ENCODE measurements at places on chromosomes 16 and 17.

DNA sequence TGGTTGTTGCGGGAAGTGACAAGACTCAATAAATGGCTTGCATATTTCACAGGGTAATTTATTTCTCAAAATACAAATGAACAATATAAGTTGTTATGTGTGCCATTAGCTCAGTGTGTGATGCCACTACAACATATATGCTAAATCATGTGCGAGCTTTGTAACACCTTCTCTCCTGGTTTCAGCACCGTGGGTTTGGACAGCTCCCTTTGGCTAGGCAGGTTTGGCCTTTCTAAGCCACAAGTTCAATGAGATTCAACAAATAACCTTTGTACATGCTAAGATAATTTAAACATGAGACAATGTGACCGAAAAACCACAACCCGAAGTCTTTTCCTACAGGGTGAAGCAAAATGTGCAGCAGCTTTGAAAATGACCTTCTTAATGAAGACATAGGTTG lies 563.9 kb downstream of the TMEM114 start:
- DNase-seq, result no peak

- no peak for DNase-seq
These were observed 3.0 kb upstream of the ITGAX start for GRCh38 chr16:31351942-31352325.

DNA sequence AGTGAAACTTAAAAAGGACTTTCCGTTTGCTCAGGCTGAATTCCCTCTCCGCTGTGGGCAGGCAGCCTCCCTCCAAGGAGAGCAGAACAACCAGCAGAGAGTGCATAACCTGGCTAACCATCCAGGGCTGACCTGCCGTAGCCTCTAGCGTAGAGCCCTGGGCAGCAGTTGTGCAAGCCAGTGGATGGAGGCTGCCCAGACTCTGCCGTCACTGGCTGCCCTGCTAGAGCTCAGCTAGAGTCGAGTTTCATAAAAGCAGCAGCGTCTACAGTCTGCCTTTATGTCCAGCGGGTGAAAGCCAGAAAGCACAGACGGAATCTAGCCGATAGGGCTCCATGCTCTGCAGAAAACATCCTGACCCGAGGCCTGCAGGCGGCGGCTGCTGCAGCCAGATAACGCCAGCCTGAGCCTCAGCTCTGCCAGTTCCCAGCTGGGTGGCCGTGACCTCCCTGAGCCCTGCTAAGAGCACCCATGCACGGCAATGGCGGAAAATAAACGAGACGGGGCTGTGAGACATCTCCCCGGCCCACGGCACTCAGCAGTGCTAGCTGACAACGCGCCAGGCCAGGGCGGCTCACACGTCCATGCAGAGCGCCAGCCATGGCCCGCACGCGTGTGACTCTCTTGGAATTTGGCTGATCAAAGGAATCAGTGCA lies 231.3 kb downstream of the ENGASE start:
- DNase-seq, result no peak

- DNase-seq, result no peak
These were observed 32.5 kb upstream of the ARHGAP44 start for GRCh38 chr17:12756786-12757185.

DNA sequence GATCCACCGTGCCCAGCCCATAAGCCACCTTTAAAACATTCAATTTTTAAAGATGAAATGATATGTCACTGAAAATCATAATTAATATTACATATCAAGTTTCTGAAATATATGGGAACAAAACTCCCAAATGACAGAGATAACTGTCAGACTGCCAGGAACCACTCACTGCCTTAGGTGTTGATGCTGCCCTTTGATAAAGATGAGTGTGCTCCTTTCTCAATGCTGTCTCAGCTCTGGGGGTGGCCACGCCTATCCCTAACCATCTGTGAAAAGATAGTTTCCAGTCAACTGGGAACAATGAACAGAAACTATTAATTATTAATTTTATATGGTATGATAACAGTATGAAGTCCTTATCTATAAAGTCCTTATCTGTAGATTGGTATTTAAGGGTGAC lies 177.7 kb downstream of the MYO1D start:
- no peak for DNase-seq

DNA sequence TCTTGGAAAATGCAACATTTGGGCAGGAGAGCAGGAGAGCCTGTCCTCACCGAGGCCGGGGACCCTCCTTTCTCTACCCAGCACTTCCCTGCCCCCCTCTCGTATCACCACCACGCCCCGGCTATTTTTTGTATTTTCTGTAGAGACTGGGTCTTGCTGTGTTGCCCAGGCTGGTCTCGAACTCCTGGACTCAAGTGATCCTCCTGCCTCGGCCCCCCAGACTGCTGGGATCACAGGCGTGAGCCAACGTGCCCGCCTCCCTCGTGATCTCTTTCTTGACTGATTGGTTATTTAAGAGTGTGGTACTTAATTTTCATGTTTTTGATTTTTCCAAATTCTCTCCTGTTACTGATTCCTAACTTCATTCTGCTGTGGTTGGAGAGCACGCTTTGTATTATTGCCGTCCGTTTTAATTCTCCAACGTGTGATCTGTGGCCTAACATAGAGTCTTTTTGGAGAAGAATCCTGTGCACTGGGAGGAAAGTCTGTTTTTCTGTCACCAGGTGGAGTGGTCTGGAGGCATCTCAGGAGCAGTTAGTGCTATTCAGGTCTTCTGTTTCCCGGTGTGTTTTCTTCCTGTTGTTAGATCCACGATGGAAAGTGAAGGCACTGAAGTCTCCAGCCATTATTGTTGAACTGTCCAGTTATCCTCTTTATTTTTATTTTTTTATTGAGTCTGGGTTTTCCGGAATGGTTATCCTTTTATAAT lies 40.4 kb downstream of the ZNF778 start:
- no peak for DNase-seq

GRCh38 chr17:59786536-59787319 lies 79.3 kb downstream of the VMP1 start:
- no peak for DNase-seq

- DNase-seq, result no peak
These were observed 162.6 kb downstream of the CA10 start for GRCh38 chr17:51995797-51996403.

DNA sequence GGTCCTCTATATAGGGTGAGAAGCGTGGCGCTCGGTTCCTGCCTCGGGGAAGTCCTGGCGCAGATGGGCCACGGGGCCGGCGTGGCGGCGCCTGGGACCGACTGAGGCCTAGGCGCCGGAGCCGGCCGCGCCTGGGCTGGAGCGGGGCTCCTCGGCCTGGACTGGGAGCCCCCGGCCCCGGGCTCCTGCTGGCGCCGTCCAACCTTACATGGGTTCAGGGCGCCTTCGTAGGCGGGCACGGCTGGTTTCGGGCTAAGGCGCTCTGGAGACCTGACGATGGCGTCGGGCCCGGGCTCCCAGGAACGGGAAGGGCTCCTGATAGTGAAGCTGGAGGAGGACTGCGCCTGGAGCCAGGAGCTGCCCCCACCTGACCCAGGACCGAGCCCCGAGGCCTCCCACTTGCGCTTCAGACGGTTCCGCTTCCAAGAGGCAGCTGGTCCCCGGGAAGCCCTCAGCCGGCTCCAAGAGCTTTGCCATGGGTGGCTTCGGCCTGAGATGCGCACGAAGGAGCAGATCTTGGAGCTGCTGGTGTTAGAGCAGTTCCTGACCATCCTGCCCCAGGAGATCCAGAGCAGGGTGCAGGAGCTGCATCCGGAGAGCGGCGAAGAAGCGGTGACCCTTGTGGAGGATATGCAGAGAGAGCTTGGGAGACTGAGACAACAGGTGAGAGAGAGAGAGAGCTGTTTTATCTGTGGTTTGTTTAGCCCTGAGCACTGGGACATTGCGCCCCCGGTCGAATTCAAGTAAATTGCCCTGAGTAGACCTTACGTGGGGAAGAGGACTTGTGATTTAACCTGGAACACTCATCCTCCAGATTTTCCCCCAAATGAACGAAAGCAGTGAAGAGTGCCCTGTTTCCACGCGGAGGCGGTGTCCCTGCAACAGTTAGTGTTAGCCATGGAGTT lies 504 bp downstream of the ZNF263 start:
- DNase-seq, result no peak

GRCh38 chr17:76492123-76492988 lies 8.9 kb downstream of the RHBDF2 start:
- no peak for DNase-seq

DNA sequence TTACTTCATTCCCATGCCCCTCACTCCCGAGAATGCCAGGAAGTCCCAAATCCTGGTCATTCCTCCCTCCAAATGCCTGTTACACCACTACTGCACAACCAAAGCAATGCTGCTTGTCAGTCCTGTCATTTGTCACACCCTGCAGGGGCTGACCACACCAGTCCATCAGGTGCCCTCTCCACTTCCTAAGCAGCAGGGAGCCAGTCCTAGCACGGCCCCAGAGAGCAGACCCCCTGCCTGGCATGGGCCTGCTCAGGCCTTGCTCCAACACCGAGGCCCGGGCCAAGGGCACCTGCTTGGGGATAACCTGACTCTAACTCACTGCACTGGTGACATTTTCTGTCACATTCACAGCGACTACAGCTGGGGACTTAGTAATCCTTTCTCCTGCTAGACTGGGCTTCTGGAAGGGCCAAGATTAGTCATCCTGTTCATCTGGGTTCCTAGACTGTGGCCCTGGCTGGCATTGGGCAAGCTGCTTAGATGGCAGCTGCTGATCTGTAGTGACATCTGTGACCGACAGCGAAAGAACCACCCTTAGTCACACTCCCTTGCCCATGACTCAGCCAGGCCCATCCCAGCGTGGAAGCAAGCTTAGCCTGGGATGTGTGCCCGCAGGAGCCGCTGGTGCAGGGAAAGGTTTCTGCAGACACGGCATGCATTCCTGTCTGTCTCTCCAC lies 5.4 kb downstream of the ALYREF start:
- no peak for DNase-seq

DNA sequence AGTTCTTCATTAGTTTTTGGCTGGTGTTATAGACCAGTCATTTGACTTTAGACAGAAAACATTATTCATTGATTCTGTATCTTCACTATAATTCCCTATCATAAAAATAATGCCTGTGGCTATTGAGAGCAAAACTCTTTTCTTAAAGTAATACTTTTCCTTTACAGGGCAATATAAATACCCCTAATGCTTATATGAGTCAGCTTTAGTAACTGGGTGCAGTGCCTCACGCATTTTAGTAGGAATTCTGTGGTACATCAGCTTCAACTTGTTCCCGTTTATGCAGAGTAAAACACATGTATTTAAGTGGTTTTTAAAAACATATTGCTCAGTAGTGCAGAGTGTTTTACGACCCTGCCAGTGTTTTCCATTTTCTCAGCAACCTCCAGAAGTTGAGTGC lies 68.1 kb downstream of the SEC14L1 start:
- DNase-seq, result no peak

DNA sequence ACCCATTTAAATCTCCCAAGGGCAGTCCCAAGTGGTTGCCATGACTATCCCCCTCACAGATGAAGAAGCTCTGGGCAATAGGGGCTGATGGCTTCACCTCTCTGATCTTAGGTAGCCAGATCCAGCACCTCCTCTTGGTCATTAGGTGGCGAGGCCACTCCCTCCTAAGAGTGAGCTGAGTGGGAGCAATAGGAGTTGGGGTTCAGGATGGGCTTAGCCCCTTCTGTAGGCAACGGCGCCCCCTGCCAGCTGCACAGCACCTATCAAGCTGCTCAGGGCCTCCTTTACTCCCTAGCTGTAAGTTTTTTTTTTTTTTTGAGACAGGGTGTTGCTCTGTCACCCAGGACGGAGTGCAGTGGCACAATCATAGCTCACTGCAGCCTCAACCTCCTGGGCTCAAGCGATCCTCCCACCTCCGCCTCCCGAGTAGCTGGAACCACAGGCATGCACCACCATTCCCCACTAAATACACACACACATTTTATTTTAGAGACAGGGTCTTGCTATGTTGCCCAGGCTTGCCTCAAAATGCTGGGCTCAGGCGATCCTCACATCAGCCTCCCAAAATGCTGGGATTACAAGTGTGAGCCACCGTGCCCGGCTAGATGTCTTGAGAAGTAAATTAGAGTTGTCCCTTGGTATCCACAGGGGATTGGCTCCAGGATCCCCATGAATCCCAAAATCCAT lies 3.5 kb upstream of the RRAD start:
- no peak for DNase-seq

GRCh38 chr16:17972460-17972943 lies 364.0 kb downstream of the NPIPA8 start:
- DNase-seq, result no peak

DNA sequence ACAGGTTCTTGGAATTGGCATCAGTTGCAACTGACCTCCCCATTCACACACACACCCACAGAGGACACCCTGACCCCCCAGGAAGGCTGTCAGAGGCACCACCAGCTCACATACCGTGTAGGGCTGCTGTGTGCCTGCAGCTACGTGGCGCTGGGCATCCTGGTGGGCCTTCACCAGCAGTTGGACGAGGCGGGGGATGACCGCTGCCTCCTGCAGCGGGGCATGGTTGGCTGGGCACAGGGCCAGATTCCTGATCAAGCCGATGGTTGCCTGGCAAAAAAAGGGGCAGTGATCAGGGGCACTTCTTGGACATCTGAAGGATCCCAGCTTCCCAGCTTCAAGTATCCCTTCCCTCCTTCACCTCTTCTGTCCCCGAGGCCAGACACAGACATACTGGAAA lies 24.2 kb upstream of the HAP1 start:
- DNase-seq, result no peak

- DNase-seq, result no peak
These were observed 150.8 kb downstream of the SSH2 start for GRCh38 chr17:29778956-29779811.

GRCh38 chr16:17926866-17927399 lies 409.6 kb downstream of the NPIPA8 start:
- DNase-seq, result no peak

GRCh38 chr16:23508589-23509440 lies 1.5 kb downstream of the GGA2 start:
- no peak for DNase-seq

GRCh38 chr16:17313793-17314547 lies 156.8 kb downstream of the XYLT1 start:
- DNase-seq, result no peak

- no peak for DNase-seq
These were observed 96.9 kb upstream of the CREBBP start for GRCh38 chr16:3977376-3977775.

- no peak for DNase-seq
These were observed 100.9 kb upstream of the TNRC6C start for GRCh38 chr17:77857613-77858012.

- no peak for DNase-seq
These were observed 77.0 kb upstream of the ZNF423 start for GRCh38 chr16:49932946-49933345.

DNA sequence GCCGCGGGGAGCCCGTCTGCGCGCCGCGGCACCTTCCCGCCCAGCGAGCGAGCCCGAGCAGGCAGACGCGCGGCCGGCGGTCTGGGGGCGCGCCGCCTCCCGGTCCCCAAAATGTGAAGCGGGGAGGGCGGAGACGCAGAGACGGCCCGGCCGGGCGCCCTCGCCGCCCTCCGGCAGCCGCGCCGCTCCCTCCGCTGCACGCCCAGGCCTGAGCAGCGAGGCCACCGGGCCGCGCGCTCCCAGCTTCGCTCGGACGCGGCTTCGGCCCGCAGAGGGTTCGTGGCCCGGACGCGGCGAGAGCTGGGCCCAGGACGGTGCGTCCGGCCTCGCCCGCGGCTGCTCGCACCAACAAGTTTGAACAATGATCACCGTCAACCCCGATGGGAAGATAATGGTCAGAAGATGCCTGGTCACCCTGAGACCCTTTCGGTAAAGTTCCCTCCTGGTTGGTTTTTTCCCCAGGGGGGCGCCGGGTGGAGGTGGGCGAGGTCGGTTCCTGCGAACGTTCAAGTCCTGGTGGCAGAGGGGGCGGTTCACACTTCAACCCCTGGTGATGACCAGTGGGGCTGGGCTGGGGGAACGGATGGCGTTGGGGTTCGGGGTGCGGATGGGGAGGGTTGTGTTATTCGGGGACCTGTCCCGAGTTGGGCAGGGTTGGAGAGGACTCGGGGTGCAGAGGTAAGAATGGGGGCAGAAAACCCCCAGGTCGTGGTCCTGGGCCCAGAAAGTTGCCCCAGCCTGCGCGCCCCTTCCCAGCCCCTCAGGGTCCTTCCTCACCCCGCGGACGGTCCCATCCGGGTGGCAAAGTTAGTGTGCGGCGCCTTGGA lies 678 bp downstream of the MGAT5B start:
- no peak for DNase-seq
